ENCODE measurements at places on chromosomes 2 and 18.

DNA sequence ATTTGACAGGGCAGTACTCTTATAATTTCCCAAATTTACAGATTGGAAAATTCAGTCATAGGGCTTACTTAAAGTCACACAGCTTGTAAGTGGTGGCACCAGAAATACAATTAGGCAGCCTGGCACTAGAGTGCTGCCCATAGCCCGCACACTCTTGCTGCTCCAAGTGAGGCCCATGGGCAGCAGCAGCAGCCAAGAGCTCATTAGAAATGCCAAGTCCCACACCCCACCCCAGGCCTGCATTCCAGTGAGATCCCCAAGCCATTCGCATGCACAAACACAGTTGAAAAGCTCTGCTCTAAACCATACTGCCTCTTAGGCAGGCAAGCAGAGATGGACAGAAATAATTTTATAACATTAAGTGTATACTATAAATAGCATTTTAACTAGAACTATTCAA is 379.3 kb upstream of the PKDCC start:
- DNase-seq: no peak

GRCh38 chr2:54954705-54955357 is 95.4 kb downstream of the RTN4 start:
- DNase-seq: no peak

DNA sequence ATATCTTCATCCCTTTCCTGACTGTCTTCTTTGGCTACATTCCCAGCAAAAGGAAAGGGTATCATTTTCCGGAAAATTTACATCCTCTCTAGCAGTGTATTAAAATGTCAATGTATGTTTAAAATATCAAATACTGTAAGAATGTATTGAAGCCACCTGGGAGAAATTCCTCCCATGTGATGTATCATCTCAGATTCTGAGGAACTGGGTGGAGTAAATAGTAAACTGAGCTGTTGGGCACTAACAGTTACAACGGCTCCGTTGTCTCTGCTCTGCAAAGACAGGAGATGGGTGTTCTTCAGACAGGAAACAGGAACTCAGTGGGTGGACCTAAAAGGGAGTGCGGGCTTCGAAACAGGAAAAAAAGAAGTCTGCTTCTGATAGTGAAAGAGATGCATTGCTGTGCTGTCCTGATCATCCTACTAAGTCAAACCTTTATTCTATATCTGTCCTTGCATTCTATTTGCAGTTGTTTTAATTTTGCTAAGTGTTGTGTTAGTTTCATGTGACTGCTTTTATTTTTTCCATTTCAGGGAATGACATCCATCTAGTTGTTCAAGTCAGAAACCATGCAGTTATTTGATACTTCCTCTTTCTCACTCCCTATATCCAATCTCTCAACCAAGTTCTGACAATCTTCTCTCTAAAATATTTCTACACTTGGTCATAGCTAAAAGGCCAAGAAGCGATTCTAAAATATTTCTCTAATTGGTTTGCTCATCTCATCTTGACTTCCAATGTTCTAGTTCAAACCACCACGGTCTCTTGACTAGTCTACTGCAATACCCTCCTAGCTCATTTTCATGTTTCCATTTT is 19.4 kb downstream of the DOK1 start:
- DNase-seq: peak; percentile 98

- peak; percentile 33 for DNase-seq
Measured at GRCh38 chr18:48777026-48777743, 173.6 kb downstream of the SMAD7 start.

GRCh38 chr2:241931976-241932898 is 62.7 kb downstream of the RTP5 start:
- DNase-seq: no peak

DNA sequence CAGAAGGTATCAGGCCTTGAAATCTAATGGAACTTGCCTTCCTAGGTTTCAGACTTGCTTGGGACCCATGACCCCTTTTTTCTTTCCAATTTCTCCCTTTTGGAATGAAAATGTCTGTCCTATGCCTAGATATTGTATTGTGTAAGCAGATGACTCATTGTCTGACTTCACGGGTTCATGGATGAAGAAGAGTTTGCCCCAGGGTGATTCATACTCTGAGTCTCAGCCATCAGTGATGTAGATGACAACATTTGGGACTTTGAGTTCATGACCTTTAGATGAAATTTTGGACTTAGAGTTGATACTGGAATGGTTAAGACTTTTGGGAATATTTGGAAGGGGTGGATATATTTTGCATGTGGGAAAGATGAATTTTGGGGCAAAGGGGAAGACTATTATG is 11.2 kb upstream of the SCYGR5 start:
- peak; percentile 0 for DNase-seq

DNA sequence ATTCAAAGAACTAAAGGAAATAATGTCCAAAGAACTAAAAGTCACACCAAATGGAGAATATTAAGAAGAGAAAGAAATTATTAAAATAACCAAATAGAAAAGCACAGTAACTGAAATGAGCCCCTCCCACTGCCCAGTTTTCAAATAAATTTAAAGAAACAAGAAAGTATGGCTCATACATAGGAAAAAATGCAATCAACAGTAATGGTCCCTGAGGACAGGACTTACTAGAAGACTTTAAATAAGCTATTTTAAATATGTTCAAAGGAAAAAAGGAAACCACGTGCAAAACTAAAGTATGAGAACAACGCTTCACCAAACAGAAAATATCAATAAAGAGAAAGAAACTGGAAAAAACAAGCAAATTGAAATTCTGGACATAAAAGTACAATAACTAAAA is 58.9 kb downstream of the TMEM131 start:
- DNase-seq: no peak

DNA sequence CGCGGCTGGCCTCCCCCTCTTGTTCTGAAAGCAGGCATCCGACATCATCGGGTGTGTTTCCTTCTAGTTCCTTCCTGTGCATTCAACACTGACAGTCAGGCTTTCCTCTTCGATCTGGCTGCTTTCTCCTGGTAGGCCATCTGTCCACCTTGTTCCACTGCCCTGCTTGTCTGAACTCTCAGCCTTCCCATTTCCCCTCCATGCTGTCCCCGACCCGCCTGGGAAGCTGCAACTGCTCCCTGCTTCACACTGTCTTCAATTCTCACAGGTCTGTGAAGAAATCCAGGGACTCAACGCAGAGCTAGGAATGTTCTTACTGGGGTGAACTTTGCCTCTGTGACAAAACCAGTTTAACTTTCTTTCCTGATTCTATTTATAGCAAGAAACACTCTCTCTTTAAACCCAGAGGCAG is 43.0 kb downstream of the KIF3C start:
- DNase-seq: no peak

DNA sequence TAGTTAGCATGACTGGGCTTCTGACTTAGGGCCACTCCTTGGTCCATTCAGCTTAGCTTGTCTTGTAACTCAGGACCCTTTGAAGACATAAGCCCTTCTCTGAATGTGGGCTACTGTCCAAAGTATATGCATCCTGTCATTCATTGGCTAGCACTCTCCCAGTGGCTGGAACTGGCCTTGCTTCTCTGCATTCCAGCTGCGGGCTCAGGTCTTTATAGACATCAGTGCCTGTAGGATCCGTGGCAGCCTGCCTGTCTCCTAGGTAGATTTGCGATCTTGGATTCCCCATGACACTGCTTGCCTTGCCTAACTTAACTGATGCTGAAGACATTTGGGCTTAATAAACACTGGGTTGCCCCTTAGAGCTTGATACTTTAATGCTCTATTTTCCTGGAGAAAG is 170.1 kb downstream of the DCC start:
- DNase-seq: no peak

- no peak for DNase-seq
Measured at GRCh38 chr2:149098701-149099100, 60.2 kb downstream of the LYPD6B start.

- DNase-seq: no peak
Measured at GRCh38 chr2:1974397-1974796, 230.1 kb upstream of the PXDN start.

DNA sequence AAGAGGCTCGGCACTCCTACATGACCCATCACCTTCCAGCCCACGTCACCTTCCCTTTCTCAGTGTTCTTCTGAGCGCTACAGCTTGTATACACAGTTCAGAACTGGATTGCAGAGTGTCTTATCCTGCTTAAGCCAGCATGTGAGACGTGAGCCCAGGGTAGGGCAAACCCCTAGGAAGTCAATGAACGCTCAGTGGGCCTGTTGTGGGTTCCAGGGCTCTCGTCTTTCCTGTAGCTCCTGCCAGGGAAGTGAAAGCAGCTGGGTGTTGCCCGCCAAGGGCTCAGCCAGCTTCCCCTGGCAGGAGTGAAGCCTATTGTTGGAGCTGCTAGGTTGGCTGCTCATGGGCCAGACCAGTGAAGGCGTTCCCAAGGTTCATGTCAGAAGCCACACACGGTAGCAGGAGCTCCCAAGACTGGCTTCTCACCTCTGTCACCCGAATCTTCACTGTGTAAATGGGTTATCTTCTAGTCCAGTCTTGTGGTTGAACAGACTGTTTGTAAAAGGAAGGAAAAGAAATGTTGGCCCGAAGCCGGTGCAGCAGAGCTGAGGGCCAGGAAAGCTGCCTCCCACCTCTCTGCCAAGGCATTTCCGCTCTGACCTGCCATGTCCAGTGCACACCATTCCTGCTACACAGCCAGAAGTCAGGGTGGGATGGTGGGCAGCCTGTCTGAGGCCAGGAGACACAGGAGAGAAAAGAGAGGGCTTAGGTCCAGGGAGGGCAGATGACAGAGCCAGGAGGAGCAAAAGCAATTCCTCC is 69.6 kb upstream of the RMDN2 start:
- DNase-seq: peak; percentile 76

DNA sequence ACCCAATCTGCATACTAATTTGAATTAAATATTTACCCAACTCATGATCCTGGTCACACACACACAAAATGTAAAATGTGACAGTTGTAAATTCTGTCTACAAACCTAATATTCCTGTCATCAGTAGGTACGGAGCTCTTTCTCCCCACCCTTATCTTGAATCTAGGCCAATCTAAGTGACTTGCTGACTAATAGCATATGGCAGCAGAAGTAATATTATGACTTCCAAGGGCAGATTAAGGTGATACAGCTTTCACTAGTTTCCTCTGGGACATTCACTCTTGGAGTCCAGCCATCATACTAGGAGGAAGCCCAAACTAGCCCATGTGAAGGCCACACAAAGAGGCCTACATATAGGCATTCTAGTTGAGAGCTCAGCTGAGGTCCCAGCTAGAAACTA is 89.4 kb downstream of the TMEM131 start:
- DNase-seq: no peak

DNA sequence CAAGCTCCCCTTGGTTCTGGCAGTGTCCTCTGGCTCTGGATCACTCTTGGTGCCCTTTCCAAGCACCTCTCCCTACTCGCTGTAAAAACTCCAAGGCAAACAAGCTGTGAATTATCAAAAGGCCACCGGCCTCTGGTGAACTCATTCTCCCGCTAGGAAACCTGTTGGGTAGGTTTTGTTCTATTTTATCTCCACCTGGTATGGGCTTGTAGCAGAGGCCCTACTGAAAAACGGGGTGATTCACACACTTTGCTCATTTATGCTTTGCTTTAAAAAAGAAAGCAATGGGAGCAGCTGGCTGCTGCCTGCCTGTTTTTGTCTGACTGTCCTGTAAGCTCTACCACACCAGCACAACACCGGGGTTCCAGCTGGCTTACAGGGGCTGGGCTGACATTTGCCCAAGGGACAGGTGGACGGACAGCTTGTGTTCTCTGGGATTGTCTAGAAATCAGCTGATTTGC is 56.8 kb downstream of the SH3BP4 start:
- no peak for DNase-seq

DNA sequence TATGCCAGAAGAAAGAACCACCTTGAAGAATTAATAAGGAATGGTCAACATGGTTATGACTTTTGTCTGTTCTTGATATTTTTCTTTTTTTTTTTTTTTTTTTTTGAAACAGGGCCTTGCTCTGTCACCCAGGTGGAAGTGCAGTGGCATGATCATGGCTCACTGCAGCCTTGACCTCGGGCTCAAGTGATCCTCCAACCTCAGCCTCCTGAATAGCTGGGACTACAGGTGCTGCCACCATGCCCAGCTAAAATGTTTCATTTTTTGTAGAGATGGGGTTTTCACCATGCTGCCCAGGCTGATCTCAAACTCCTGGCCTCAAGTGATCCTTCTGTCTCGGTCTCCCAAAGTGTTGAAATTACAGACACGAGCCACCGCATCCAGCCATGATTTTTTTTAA is 53.4 kb upstream of the ACSL3 start:
- DNase-seq: no peak

Measured in Kasumi-1 (cell line).